ENCODE measurements at places on chromosomes 5 and 9. TPM values are rescaled to one million over a fixed set of nuclear protein-coding genes. Genes with fewer than 3 reads are reported as not detected.

- H3K4me1 ChIP-seq: no peaks in the 10 kb centered on the region
- H3K27me3 ChIP-seq: no peaks in the 10 kb centered on the region
- no peak overlapping the region for H3K27ac ChIP-seq
These were observed 23.4 kb downstream of the SRD5A1 start for GRCh38 chr5:6656680-6657079.

DNA sequence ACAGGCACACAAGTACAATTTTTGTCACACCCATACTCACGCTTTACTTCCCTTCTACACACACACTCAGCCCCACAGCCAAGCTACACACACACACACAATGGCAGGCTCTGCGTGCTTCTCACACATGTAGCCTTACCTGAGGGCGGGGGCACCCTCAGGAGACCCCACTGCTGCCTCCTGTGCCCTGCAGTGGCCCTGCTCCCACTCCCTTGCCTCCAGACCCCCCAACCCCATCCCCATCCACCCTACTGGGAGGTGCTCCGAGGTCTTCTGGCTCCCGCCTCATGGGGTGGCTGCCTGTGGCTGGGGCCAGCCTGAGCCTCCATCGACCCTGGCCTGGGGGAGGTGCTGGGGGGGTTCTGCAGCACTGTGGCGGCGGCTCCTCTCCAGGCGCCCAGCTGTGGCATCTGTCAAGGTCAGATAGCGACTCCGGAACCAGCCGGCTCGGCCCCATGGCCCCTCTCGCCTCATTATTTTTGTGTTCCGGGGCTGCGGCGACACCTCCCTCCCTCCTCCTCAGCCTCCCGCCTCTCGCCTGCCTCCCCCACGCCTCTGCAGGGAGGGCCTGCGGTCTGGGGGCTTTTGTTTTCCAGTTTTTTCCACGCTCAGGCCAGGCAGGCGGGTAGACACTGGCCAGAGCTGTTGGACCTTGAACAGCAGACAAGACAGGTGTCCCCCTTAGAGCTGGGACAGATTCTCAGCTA lies 21.7 kb downstream of the CXXC5 start:
- peaks cover 64% of the 10 kb centered on the region for H3K4me1 ChIP-seq
- no peaks in the 10 kb centered on the region for H3K36me3 ChIP-seq
- H3K27ac ChIP-seq: peak overlapping the region; percentile 68
- peak overlapping the region; percentile 59 for H3K4me3 ChIP-seq
- peaks cover 25% of the 10 kb centered on the region for H3K27me3 ChIP-seq

Gene GGTA1
- not detected for total RNA-seq

DNA sequence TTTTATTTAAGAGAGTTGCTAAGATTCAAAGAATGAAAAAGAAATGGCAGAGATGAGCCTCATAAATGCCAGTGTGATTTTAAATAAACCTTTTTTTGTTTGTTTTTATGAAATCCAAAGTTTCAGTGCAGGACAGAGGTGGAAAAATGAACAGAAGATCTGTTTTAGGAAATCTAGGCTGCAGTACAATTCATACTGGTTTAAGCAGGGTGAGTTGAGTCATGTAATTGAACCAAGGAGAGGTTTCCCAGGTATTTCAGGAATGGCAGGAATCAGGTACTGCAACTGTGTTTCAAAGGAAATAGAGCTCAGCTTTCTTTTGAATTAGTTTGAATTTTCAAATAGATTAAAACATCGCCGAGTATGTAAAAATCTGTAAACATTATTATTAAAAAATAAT lies 3.0 kb upstream of the ANKRD31 start:
- H3K36me3 ChIP-seq: no peaks in the 10 kb centered on the region
- H3K27ac ChIP-seq: no peak overlapping the region
- H3K4me1 ChIP-seq: peaks cover 2% of the 10 kb centered on the region
- no peak overlapping the region for H3K4me3 ChIP-seq
- DNase-seq: no peak

Gene TLR4
- 0.16 TPM for total RNA-seq

DNA sequence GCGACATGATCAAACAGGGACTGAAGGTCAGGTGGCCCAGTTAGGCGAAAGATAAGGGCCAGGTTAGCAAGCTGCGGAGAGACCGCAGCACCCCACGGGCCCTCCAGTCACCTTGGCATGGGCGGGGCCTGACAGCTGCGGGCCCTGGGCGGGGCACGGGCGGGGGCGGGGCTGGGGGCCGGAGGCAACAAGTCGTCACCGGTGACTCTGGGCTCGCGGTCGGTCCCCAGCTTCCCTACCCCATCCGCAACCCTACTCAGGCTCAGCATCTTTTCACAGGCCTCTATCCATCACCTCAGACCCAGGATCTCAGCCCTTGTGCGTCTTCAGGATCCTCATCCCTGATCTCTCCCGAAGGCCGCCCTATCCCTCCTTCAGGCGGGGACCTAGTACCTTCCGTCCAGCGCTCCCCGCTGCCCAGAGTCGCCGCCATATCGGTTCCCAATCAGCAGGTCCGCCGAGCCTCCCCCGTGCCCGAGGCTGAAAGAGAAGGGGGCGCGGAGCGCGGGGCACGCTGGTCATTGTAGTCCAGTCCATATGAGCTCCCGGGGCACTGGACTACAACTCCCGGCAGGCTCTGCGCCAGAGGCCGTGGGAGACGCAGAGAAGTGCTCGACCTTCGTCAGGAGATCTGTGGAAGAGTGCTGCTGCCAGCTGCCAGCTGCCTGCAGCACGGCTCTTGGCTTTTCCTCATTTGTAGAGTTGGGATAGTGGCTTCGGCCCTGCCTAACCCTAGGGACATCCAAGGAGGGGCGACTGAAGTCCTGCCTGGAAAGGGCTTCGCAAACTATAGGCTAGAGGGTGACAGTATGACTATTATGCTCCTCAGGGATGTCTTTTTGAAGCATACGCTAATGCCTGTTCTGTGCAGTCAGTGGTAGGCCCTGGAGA lies at the start of gene DNAJC18:
Gene DNAJC18 (minus strand): TSS at position 513 of the 891 bp plus-strand sequence. CDS start 80 bp downstream, at position 433.
- H3K36me3 ChIP-seq: no peaks in the 10 kb centered on the region
- DNase-seq: peak; percentile 87
- no peaks in the 10 kb centered on the region for H3K27me3 ChIP-seq
- peak within 1 kb of the TSS; percentile 99 for H3K27ac ChIP-seq
- H3K4me3 ChIP-seq: peak within 1 kb of the TSS; percentile 90
- peaks cover 22% of the 10 kb centered on the region for H3K4me1 ChIP-seq

GRCh38 chr5:155069961-155070360 lies 56.4 kb downstream of the KIF4B start:
- DNase-seq: no peak
- peaks cover 2% of the 10 kb centered on the region for H3K27me3 ChIP-seq
- H3K36me3 ChIP-seq: no peaks in the 10 kb centered on the region
- H3K4me1 ChIP-seq: no peaks in the 10 kb centered on the region
- no peak overlapping the region for H3K27ac ChIP-seq

DNA sequence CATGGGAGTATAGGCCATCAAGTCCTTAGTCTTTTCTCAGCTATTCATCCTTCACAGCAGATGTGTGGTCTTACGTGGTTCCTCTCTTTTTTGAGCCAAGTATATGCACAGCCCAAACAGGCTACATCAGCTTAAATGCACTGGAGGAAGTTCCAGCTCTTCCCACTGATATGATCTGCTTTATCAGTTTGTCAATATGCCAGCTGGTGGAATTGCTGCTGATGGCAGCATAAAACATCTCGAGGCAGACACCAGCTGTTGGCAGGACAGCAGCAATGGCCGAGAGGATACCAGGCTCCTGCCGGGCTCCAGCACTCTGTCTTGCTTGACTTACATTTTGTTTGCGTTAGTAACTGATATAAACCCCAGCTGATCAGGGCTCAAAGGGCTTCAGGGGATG lies 143.4 kb downstream of the TENT4A start:
- no peak overlapping the region for H3K4me3 ChIP-seq
- no peak for DNase-seq
- H3K4me1 ChIP-seq: no peaks in the 10 kb centered on the region
- H3K36me3 ChIP-seq: no peaks in the 10 kb centered on the region

Gene TERT
- total RNA-seq: 0.09 TPM

GRCh38 chr5:147898875-147899401 lies 7.4 kb downstream of the C5orf46 start:
- no peak for DNase-seq
- H3K27me3 ChIP-seq: no peaks in the 10 kb centered on the region
- no peaks in the 10 kb centered on the region for H3K4me1 ChIP-seq
- H3K27ac ChIP-seq: no peak overlapping the region
- H3K4me3 ChIP-seq: no peak overlapping the region
- H3K36me3 ChIP-seq: no peaks in the 10 kb centered on the region

DNA sequence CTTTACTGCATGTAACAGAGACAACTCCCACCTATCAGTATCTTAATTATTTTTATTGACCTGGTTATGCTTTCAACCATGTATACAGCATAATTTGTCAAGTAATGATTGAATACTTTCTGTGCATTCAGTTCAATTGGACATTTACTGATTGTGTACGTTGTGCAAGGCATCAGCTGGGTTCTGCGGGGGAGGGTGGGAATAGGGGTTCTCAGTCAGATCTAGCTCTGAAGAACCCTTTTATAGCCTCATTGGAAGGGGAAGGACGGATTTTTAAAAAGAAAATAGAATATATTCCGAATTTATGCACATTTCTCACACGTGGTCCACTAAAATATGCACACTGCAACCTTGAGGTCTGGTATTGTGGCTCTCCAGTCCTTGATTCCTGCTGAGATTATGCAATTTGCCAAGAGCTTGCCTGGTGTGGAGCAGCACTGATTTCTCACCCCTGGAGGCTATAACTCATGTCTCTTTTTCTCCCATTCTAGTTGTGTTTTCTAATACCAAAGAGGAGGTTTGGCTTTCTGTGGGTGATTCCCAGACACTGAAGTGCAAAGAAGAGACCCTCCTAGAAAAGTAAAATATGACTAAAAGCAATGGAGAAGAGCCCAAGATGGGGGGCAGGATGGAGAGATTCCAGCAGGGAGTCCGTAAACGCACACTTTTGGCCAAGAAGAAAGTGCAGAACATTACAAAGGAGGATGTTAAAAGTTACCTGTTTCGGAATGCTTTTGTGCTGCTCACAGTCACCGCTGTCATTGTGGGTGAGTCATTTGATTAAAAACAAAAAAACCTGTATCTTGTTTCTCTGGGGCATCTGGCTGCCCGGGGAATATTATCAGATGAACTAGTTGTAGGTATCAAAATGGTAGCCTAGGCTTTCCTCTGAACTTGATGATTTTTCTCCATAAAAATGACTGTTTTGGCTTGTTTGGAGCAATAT lies 1.7 kb downstream of the SLC1A3 start:
- H3K36me3 ChIP-seq: no peaks in the 10 kb centered on the region
- peaks cover 10% of the 10 kb centered on the region for H3K27me3 ChIP-seq
- peaks cover 6% of the 10 kb centered on the region for H3K4me1 ChIP-seq
- no peak overlapping the region for H3K27ac ChIP-seq
- H3K4me3 ChIP-seq: no peak overlapping the region

DNA sequence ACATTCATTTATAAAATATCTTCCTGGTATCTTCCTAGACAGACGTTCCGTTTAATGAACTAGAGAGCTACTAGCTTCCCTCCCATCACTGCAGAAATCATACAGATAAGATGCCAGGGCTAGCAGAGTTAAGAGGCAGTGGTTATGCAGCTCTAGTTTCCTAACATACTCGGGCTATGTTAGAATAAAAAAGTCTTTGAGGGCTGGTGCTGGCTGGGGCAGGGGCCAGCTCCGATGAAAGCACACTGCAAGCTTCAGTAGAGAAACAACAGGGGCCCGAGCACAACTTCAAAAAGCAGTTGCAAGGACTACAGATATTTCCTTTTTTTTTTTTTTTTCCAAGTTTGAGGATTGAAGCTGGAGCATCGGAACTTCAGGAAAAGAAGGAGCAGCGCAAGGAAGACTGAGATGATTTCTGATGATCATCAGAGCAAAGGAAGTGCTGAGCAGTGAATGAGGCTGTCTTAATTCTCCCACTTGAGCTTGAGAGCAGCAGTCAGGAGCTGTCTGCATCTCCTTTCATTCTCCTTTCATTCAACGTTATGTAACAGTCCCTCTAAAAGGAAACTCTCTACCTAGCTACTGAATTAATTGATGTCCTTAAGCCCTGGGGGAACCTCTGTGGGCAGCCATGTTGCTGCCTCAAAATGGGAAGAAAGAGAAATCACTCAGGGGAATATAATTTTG lies 47.6 kb upstream of the ADCY2 start:
- no peaks in the 10 kb centered on the region for H3K27me3 ChIP-seq
- no peaks in the 10 kb centered on the region for H3K36me3 ChIP-seq
- H3K4me3 ChIP-seq: no peak overlapping the region
- DNase-seq: no peak

Gene KIF27
- 4.1 TPM for total RNA-seq

DNA sequence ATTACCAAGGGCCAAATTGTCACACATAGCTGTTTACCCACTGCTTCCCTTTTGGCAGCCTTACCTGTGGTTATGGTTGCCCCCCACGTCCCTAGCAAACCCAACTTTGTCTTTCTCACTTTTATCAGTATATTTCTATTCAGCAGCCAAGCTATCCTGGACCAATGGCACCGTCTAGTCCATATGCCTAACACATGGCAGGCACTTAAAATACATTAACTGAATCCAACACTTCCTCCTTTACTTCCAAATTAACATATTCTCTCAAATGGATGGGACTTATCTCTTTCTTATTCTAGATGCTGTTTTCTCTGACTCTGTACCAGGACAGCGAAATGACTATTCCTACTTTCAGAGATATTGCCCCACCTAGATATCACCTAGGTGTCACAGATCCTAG lies 50.9 kb upstream of the SLC44A1 start:
- H3K27ac ChIP-seq: no peak overlapping the region
- H3K36me3 ChIP-seq: no peaks in the 10 kb centered on the region
- no peaks in the 10 kb centered on the region for H3K27me3 ChIP-seq

GRCh38 chr9:134366223-134367031 lies 40.2 kb downstream of the RXRA start:
- H3K4me3 ChIP-seq: no peak overlapping the region
- no peaks in the 10 kb centered on the region for H3K27me3 ChIP-seq
- H3K4me1 ChIP-seq: no peaks in the 10 kb centered on the region
- no peak overlapping the region for H3K27ac ChIP-seq
- no peaks in the 10 kb centered on the region for H3K36me3 ChIP-seq

DNA sequence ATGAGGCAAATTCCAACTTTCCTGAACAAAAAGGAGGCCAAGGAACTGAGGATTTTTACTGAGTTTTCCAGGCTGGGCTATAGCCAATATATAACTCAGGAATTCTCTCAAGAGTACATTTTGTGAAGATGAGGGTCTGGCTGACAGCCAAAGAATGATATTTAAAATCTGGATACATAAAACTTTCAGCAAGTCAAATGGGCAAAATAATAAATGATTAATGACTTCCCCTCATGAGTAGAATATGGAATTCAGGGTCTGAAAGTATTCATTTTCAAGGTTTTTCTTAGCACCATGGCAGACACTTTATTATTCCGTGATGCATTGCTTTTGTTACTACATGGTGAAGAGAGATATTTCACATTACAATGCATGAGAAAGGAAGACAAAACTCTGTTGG lies 7.8 kb downstream of the FAM81B start:
- H3K36me3 ChIP-seq: no peaks in the 10 kb centered on the region
- H3K27me3 ChIP-seq: peaks cover 2% of the 10 kb centered on the region
- no peak overlapping the region for H3K27ac ChIP-seq
- H3K4me1 ChIP-seq: no peaks in the 10 kb centered on the region
- no peak overlapping the region for H3K4me3 ChIP-seq
